ENCODE measurements at places on chromosomes 4 and X.

- no peak for DNase-seq
Measured at GRCh38 chr4:15717657-15718416, 15.0 kb downstream of the BST1 start.

- DNase-seq: no peak
Measured at GRCh38 chr4:74305000-74305399, 3.3 kb upstream of the EPGN start.

DNA sequence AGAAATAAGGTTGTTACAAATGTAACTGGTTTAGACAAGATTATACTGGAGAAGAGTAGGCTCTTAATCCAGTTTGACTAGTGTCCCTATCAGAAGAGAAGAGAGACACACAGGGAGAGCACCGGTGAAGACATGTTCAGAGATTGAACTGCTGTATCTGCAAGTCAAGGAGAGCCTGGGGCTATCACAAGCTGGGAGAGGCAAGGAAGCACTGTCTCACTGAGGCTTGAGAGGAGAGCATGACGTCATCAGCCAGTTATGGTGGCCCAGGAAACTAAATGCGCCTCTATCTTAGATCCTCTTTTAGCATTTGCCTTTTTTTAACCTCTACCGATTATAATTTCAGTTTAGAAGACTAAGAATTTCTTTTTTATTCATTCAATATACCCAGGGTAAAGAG lies 583.4 kb downstream of the TRAM1L1 start:
- DNase-seq: no peak

- no peak for DNase-seq
Measured at GRCh38 chr4:41257257-41257901, 651 bp downstream of the UCHL1 start.

DNA sequence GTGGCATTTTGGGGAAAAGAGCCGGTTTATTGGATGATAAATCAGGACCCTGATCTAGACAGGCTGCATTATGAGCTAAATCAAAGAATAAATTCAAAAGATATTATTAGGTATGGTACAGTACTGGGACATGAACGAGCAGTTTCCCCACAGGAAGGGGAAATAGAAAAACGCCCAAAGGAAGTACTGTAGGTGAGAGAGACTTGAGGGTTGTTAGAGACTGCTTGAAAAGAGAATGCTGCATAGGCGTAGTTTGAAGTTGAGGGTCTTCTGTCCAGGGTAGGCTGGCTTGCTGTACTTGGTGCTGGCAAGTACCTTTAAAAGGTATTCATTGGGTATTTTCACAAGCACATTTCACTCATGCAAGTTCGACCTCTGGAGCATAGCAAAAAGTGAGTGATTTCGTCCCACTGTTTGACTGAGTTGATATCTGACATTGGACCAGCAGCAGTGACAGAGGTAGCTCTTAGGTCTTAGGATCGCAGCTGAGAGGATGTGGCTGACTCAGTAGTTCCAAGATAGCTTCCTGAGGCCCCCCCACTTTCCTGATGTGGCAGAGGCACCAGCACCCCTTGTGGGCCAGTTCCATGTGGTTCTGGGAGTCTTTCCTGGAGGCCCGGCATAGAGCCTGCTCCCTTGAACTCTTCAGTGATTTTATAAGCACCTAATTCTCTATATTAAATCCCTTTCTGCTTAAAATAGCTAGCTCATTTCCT lies 64.3 kb downstream of the TMEM131L start:
- no peak for DNase-seq

DNA sequence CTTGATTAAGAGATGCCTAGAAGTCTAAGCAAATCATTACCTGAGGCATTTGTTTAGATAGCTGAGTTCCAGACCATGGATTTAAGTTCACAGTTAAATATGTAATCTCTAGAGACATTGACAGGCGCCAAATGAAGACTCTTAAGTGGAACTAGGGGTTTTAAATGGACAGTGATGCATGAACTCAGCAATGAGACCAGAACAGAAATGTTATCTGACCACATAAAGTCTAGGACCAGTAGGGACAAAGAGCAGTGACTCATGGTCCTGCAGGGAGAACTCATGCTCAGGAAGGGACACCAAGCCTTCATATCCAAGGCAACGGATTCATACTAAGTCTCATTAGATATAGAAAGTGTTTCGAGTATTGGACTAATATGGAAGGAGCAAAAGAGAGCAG lies 152.3 kb downstream of the PPARGC1A start:
- no peak for DNase-seq

GRCh38 chr4:730511-730910 lies 24.9 kb downstream of the PCGF3 start:
- no peak for DNase-seq

GRCh38 chr4:168167714-168168284 lies 75.5 kb downstream of the ANXA10 start:
- DNase-seq: no peak

DNA sequence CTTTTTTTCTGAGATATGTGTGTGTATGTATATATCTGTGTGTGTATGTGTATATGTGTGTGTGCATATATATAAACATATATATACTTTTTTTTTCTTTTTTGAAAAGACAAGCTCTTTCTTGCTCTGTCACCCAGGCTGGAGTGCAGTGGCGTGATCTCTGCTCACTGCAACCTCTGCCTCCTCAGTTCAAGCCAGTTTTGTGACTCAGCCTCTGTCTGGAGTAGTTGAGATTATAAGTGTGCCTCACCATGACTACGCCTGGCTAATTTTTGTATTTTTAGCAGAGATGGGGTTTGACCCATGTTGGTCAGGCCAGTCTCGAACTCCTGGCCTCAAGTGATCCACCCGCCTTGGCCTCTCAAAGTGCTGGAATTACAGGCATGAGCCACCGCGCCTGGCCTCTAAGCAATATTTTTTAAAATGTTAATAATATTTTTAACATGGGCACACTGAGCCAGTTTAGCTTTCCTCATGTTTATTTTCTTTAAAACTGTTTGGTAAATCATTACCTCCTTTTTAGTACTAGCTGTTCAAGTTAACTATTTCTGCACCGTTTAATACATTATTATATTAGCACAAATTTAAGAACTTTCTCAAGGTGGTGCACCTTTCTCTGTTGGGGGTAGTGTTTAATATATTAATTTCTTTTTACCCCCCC lies 33.3 kb downstream of the BBS12 start:
- DNase-seq: no peak

- no peak for DNase-seq
Measured at GRCh38 chr4:169361756-169362155, 91.0 kb upstream of the SH3RF1 start.

Data from T-cell (primary cell).